ENCODE measurements at places on chromosomes 6 and 20. TPM values are rescaled to one million over a fixed set of nuclear protein-coding genes. Genes with fewer than 3 reads are reported as not detected.

The LST1 gene
- 7.1 TPM for total RNA-seq

The BEND6 gene
- total RNA-seq: not detected

- H3K27me3 ChIP-seq: no peaks in the 10 kb centered on the region
- H3K36me3 ChIP-seq: no peaks in the 10 kb centered on the region
- no peak for DNase-seq
Observed at GRCh38 chr20:18773566-18773965, 40.0 kb upstream of the SCP2D1 start.

- DNase-seq: no peak
- H3K36me3 ChIP-seq: no peaks in the 10 kb centered on the region
- H3K27me3 ChIP-seq: no peaks in the 10 kb centered on the region
- no peak overlapping the region for H3K27ac ChIP-seq
- no peak overlapping the region for H3K4me3 ChIP-seq
Observed at GRCh38 chr6:132746048-132746447, 11.7 kb downstream of the VNN2 start.

- DNase-seq: no peak
- no peaks in the 10 kb centered on the region for H3K27me3 ChIP-seq
- no peak overlapping the region for H3K27ac ChIP-seq
- H3K4me1 ChIP-seq: no peaks in the 10 kb centered on the region
- no peaks in the 10 kb centered on the region for H3K36me3 ChIP-seq
Observed at GRCh38 chr6:1496092-1496491, 106.7 kb downstream of the FOXF2 start.

DNA sequence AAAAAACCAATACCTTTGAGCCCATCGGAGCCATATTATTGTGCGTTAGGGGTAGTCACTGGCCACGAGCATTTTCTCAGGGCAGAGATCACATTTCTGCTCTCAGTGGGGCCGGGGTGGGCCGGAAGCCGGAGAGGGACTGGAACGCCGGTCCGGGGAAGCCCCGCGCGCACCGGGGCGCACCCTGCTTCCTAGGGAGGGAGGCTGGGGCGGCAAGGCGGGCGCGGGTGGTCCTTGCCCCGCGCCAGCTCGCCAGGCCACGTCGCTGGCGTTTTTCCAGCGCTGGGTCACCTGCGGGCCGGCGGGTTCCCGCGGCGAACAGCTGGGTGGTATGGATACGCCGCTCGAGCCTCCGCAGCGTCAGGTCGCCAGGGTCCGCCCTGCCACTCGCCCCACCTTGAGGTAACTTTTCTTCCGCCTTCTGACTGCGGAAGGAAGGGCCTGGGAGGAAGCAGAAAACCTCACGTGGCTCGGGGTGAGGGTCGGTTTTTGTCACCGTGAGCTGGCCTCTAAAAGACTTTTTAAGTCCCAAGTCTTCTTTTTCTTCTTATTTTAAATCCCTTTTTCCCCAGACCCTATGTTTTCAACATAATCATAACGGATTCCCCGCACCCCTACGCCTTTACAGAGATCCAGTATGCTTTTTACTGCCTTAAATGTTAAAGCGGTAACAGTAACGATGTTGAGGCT is 2.7 kb upstream of the EEF1A1 start:
- H3K36me3 ChIP-seq: peaks cover 10% of the 10 kb centered on the region

GRCh38 chr6:124956018-124956417 is 6.2 kb upstream of the RNF217 start:
- peaks cover 10% of the 10 kb centered on the region for H3K4me1 ChIP-seq
- no peak for DNase-seq
- H3K27me3 ChIP-seq: no peaks in the 10 kb centered on the region
- H3K36me3 ChIP-seq: no peaks in the 10 kb centered on the region
- no peak overlapping the region for H3K27ac ChIP-seq
- no peak overlapping the region for H3K4me3 ChIP-seq

GRCh38 chr20:56245761-56246160 is 2.8 kb upstream of the MC3R start:
- H3K27ac ChIP-seq: no peak overlapping the region
- H3K36me3 ChIP-seq: no peaks in the 10 kb centered on the region
- no peaks in the 10 kb centered on the region for H3K4me1 ChIP-seq
- DNase-seq: no peak

DNA sequence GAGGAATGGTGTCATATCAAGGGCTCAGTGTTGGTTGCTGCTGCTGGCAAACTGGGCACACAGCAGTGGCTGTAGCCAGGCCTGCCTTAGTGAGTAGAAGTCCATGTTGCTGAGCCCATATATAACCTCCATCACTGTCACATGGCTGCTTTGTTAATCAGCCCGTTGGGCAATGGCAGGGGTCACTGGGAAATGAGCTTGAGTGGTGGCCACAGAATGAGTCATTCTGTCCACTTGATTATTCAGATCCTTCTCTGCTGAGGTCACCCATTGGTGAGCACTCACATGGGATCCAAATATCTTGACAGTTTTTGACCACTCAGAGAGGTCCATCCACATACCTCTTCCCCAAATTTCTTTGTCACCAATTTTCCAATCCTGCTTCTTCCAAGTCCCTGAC is 898.9 kb upstream of the EYS start:
- no peaks in the 10 kb centered on the region for H3K36me3 ChIP-seq
- H3K27ac ChIP-seq: no peak overlapping the region
- no peak for DNase-seq

The NANP gene
- 3.1 TPM for total RNA-seq

The UBE2V1 gene
- total RNA-seq: 80.5 TPM

- no peaks in the 10 kb centered on the region for H3K36me3 ChIP-seq
- H3K4me3 ChIP-seq: no peak overlapping the region
- H3K4me1 ChIP-seq: peaks cover 9% of the 10 kb centered on the region
- DNase-seq: no peak
Observed at GRCh38 chr6:89242574-89243330, 25.6 kb upstream of the GABRR1 start.

The RIPPLY2 gene
- total RNA-seq: not detected

The ULBP1 gene
- total RNA-seq: not detected

The OPRL1 gene
- total RNA-seq: 0.55 TPM

DNA sequence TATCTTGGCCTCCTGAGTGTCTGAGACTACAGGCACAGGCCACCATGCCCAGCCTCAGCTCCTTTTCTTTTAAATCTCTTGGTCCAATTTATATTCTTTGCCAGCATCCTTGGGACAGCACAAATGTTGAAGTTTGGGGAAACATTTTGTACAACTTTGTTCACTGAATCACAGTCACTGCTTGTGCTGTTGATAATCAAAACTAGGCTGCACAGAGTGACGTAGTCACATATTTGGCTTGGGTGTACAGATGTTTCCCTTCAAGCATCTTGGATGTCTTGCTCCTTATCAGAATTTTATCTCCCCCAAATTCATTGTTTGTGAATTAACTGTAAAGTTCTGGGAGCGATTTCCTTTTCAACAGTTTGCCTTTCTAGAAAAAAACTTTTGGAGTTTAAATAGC is 17.9 kb downstream of the CARMIL1 start:
- H3K27me3 ChIP-seq: no peaks in the 10 kb centered on the region
- H3K4me3 ChIP-seq: no peak overlapping the region
- no peaks in the 10 kb centered on the region for H3K36me3 ChIP-seq
- DNase-seq: no peak
- H3K4me1 ChIP-seq: peaks cover 30% of the 10 kb centered on the region
- peak overlapping the region; percentile 58 for H3K27ac ChIP-seq

- no peak overlapping the region for H3K27ac ChIP-seq
- H3K4me1 ChIP-seq: peaks cover 16% of the 10 kb centered on the region
- no peak for DNase-seq
- no peaks in the 10 kb centered on the region for H3K27me3 ChIP-seq
- no peaks in the 10 kb centered on the region for H3K36me3 ChIP-seq
Observed at GRCh38 chr6:160428818-160429619, 80.8 kb downstream of the SLC22A3 start.

DNA sequence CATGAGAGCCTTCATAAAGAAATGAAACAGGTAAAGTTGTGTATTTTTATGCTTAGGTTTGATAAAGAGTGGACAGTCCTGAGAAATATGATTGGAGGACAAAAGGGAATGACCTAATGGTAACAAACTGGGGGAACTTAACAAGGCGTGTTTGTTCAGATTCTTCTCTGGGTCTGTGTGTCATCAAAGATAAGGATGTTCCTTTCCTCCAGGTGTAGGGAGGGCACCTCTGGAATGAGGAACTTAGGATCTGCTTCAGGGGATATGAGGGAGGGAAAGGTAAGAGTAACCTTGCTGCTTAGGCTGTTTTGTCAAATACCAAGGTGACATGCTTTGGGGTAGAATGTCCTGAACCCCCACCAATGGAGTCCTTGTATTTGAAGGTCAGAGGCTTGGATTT is 291.9 kb downstream of the KCNQ5 start:
- H3K4me3 ChIP-seq: no peak overlapping the region
- DNase-seq: no peak
- H3K4me1 ChIP-seq: no peaks in the 10 kb centered on the region
- H3K27ac ChIP-seq: no peak overlapping the region

DNA sequence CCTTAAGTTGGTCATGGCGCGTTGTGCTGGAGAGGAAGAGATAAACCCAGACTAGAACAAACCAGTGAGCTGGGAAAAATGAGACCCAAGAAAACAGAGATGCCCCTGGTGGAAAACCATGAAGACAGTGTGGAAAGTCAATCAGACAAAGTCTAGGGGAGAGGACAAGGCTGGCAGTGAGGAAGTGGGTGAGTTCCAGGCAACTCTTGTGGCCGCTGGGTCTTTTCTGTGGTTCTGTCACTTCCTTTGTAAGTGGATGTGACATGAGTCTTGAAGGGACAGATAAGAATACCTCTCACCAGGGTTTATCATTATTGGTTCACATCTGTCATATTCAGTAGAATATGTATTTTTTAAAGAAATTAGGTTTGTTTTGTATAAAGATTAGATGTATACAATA is 738.4 kb downstream of the DHX35 start:
- H3K27me3 ChIP-seq: no peaks in the 10 kb centered on the region
- H3K36me3 ChIP-seq: no peaks in the 10 kb centered on the region
- no peak overlapping the region for H3K4me3 ChIP-seq
- no peak overlapping the region for H3K27ac ChIP-seq
